Stimulated activated CD4-positive, alpha-beta T cell treated with anti-CD3 and anti-CD28 coated beads, Interleukin-1b, Interleukin-23, amount 100 ng/mL, for 1 hour (primary cell): ENCODE measurements at places on chromosomes 5 and 9.

- no peak for DNase-seq
These were observed 212.5 kb downstream of the NNT start for GRCh38 chr5:43815497-43815896.

- no peak for DNase-seq
These were observed 193.4 kb upstream of the TUT7 start for GRCh38 chr9:86547571-86547970.

DNA sequence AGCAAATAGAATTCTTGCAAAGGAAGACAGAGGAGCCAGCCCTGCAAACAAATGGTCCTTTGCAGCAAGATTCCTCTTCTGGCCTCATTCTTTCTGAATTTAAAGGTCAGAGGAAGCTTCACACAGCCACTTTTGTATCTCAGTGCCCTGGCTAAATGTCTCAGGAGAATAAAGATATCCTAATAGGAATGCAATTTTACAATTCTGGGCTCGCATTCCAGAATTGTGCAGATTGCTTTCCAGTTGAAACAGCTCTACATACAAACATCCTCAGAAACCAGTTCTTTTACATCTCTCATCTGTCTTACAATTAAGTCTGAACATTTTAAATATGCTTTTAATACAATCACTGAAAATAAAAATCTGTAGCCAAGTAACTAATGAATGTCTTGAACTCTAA, 14.6 kb upstream of the ACOT12 start:
- no peak for DNase-seq

DNA sequence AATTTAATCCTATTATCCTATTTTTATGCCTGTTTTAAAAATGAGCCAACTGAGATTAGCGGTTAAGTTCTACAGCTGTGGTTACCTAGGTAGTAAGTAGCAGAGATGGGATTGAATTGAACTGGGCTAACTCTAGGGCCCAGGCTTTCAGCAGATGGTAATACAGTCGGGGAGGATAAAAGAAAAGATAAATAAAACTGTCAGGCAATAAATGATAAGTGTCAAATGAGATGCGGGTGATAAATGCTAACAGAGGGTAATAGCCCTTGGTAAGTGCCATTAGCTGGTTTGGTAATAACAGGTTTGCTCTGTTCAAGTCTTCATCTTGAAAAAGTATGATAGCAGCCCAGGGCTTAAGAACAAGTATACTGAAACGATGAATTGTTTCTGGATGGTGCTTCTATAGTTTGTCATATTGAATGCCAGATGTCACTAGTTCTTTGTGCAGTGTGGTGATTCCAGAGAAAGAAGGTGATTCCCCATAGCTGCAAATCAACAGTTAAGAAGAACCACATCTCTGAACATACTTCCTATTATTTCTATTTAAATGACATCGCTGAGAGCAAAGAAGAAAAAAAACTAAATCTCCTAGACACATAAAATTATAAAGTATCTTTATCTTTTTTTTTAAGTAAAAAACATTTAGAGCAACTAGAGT, 360.8 kb upstream of the PANK3 start:
- DNase-seq = no peak

- DNase-seq = no peak
These were observed 18.3 kb downstream of the CDK5RAP2 start for GRCh38 chr9:120561709-120562108.

DNA sequence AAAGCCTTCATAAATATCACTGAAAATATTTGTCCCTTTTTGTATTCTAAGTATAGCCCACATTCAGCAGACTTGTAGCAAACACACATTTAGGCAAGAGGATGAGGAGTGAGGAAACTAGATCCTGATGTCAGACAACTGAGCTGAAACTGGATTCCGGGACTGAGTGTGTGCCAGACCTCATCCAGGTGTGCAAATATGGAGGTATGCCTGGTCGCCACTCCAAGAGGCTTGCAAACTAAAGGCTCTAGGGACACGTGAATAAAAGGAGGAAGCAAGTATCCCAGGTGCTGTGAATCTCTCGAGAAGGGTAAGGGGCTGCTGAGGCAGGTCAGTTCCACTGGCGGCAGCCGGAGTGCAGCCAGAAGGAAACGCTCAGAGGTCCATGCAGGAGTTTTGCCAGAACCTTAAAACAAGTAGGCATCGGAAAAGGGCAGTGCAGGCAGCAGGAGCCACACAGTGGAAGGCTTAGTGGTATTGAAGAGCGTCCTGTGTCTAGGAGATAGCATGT, 77.4 kb upstream of the ALDH1B1 start:
- DNase-seq = no peak

GRCh38 chr9:98523231-98523901, 185.4 kb downstream of the GABBR2 start:
- DNase-seq = no peak

- no peak for DNase-seq
These were observed 71.7 kb downstream of the PCSK5 start for GRCh38 chr9:75962013-75962661.

DNA sequence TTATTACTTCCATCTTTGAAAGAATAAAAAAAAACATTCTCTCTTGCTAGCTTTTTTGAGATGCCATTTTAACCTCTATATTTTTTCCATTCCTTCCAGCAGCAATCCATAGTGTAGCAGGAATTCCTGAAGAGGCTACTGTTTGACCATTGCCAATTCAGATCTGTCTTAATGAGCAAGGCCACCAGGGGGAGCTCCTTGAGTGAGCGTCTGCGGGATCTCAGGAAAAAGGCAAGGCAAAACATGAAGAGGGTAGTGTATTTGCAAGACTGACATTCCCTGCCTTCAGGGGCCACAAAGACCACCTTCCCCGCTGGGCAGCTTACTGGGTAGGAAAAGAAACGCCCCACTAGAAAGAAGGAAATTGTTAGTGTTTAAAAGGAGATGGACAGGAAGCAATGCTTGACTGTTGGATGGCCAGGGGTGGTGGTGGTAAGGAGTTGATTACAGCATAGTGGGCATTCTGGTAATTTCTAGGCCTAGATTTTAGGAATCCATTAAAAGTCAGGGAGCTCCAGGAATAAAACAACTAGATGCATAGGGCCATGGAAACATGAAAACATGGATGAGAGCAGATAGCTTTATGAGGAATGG, 206.6 kb upstream of the HAPLN1 start:
- DNase-seq = peak; percentile 6

GRCh38 chr9:7121664-7122063, 363.9 kb downstream of the KDM4C start:
- no peak for DNase-seq

DNA sequence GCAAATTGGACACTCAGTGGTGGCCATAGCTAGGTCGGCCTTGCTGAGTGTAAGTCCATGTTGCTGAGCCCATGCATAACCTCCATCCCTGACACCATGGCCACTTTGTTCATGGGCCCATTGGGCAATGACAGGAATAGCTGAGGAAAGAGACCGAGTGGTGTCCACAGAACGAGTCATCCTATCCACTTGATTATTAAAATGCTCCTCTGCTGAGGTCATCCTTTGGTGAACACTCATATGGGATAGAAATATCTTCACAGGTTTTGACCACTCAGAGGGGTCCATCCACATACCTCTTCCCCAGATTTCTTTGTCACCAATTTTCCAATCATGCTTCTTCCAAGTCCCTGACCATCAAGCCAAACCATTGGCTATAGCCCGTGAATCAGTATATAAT, 63.6 kb downstream of the PPIC start:
- DNase-seq = no peak

DNA sequence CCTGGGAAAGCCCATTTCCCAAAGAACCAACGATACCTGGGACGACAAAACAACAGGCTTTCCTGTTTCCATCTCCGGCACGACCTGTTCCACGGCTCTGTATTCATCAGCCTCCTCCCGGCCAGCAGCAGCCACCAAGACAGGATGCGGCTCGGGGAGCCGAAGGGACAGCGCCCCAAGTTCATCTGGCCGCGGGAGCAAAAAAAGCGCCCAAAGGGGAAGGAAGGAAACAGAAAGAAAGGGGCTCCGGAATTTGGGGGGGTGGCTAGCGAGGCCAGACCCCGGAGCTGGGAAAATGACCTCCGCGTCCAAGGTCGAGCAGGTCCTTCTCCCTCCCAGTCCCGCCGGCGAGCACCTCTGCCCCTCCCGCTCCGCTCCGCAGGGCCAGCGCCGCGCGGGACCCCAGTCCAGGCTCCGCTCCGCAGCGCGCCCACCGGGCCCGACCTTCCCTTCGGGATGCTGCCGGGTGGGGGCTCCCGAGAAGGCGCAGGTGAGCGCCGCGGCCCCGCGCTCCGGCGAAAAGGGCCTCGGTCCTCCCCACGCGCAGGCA, 608 bp downstream of the ELOVL7 start:
- DNase-seq = no peak

GRCh38 chr5:131482617-131483016, 152.4 kb downstream of the RAPGEF6 start:
- no peak for DNase-seq

DNA sequence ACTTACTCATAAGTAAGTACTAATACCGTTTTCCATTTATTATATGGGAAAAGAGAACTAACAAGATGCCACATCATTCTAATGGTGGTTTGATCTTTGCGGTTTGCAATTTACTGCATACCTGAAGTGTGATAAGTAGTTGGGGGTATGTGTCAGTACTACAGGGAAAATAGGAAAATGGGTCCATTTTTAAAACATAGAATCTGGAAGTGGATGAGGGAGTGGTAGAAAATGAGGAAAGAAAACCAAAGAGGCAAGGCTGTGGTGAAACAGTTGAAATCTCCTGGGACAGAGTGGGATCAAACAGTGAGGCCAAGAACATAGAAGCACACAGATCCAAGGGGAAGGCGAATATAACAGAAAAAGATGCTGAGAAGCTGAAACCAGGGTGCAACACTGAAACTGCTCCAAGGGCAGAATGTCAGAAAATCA, 6.7 kb downstream of the ADAMTSL1 start:
- DNase-seq = no peak

- no peak for DNase-seq
These were observed 81.6 kb downstream of the MACIR start for GRCh38 chr5:103340132-103340531.

DNA sequence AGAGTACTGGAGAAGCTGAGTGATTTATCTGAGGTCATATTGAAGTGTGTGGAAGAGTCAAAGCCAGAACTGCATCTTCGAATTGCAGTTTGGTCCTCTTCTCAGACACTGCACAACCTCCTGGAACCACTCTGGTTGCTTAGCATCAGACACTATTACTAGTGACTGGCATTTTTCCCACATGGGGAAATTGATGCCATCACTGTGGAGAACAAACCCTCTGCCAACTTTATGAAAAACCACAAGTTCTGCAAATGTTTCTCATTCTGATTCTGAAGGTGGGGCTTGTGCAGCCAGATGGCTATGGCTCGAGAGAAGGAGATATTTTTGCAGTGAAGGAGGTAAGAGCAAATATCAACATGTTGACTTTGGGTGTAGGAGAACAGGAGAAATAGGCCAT, 67.2 kb downstream of the KCTD16 start:
- no peak for DNase-seq

DNA sequence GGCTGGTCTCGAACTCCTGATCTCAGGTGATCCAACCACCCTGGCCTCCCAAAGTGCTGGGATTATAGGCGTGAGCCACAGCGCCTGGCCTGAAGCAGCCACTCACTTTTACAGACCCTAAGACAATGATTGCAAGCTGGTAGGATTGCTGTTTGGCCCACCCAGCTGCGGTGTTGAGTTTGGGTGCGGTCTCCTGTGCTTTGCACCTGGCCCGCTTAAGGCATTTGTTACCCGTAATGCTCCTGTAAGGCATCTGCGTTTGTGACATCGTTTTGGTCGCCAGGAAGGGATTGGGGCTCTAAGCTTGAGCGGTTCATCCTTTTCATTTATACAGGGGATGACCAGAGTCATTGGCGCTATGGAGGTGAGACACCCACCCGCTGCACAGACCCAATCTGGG, 1.5 kb downstream of the CA9 start:
- DNase-seq = no peak

DNA sequence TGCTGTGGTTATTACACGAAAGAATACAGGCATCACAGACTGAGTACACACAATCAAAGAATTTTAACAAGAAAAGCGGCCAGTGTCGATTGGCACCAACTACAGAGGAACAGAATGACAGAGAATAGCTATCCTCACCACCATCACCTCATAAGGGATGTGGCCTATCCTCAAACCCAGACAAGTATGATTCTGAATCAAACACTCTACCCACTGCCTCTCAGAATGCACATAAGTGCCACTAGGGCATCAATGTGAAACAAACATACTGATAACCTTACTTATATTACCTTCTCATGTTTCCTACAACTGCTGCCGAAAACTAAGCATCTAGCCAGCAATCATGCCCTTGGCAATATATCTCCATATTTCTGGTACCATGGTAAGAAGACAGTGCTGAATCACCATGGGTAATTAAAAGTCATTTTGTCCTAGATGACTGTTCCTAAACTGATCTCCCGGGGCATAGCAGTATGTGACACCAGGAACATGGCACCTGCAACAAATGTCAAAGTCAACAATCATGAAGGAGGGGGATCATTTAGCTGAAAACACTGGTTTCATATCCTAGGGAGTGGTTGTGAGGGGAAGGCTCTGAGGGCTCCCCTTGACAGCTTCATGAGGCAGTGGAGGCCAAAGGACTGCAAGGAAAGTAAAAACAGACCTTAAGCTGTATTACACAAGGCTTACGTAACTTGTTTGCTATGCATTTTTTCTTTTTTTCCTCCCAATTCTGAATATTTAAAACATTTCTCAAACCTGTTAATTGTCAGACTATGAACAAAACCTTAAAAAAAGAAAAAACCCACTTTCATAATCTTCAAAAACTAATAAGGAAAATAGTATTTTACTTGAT, 88.3 kb downstream of the LHFPL2 start:
- no peak for DNase-seq

DNA sequence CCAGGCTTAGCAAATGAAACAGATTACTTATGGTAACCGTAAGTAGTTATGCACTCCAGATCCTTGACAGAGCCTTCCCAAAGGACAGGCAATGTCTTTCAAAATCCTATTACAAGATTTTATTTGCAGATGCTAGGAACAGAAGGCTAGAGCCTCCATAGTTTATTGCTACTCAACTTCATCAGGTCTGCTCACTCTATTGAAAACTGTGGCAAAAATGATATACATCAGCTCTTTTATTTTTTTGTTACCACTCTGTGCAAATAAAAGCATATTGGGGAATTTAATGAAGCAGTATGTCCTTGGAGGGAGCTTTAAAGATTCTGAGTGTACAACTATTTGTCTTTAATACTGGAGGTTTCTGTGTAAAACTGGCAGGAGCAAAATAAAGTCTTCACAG, 46.5 kb downstream of the SLC44A1 start:
- no peak for DNase-seq

DNA sequence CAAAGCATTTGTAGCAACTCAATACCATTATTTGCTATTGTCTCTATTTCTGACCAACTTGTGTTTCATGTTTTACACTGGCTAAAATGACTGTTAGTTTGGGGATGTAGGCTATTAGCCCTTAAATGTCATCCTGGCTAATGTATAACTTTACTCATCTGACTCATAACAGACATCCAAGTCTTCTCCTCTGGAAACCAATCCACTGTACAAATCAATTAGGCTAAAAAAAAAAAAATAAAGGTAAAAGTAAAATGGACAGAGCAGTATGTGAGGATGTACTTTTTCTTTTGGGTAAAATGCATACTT, 20.6 kb downstream of the MEGF9 start:
- no peak for DNase-seq

GRCh38 chr9:134937566-134938345, 20.0 kb upstream of the FCN1 start:
- no peak for DNase-seq

GRCh38 chr9:115207003-115207836, 89.3 kb upstream of the TNC start:
- DNase-seq = no peak
